ENCODE measurements at places on chromosomes 13 and 19.

- no peak for DNase-seq
Observed at GRCh38 chr19:20247016-20247683, 80.1 kb downstream of the ZNF486 start.

DNA sequence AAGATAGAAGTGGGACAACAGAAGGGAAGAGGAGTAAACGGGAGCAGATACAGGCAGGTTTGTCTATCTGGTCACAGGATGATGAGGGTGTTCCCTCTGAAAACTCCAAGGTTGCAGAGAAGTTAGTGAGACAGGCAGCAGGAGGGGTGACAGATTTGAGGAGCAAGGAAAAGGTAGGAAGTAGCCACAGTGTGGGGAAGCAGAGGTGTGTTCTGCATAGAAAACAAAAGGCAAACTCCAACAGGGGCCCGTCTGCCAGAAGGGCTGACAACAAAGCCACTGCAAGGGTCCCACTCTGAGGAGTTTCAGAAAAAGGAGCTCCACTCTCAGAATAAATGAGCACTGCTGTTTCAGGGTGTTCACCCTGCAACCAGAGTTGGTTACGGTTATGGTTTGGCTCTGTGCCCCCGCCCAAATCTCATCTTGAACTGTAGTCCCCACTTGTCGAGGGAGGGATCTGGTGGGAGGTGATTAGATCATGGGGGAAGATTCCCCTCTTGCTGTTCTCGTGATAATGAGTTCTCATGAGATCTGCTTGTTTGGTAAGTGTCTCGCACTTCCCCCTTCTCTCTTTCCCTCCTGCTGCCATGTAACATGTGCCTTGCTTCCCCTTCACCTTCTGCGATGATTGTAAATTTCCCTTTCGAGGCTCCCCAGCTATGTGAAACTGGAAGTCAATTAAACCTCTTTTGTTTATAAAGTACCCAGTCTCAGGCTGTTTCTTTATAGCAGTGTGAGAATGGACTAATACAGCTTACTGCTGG, 32.1 kb downstream of the SMAD9 start:
- DNase-seq: no peak

GRCh38 chr19:2484178-2484937, 8.4 kb downstream of the GADD45B start:
- no peak for DNase-seq

- no peak for DNase-seq
Observed at GRCh38 chr13:39641645-39642044, 13.8 kb upstream of the COG6 start.
